Lower lobe of right lung (tissue), 2 donors: ENCODE measurements at places on chromosomes 16 and 17.

- peak; percentile 25 for DNase-seq
Measured at GRCh38 chr16:29698484-29699323, 19.7 kb downstream of the QPRT start.

GRCh38 chr16:82560805-82561325, 65.9 kb upstream of the CDH13 start:
- no peak for DNase-seq

DNA sequence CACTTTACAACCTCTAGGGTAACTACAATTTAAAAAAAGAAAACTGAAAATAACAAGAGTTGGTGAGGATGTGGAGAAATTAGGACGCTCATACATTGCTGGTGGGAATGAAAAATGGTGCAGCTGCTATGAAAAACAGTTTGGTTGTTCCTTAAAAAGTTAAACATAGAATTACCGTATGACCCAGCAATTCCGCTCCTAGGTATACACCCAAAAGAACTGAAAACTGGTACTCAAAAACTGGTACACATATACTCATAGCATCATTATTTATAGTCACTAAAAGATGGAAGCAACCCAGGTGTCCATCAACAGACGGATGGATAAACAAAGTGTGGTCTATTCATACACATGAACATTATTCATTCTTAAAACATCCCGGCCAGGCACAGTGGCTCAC, 42.9 kb upstream of the DNAH17 start:
- DNase-seq: no peak

DNA sequence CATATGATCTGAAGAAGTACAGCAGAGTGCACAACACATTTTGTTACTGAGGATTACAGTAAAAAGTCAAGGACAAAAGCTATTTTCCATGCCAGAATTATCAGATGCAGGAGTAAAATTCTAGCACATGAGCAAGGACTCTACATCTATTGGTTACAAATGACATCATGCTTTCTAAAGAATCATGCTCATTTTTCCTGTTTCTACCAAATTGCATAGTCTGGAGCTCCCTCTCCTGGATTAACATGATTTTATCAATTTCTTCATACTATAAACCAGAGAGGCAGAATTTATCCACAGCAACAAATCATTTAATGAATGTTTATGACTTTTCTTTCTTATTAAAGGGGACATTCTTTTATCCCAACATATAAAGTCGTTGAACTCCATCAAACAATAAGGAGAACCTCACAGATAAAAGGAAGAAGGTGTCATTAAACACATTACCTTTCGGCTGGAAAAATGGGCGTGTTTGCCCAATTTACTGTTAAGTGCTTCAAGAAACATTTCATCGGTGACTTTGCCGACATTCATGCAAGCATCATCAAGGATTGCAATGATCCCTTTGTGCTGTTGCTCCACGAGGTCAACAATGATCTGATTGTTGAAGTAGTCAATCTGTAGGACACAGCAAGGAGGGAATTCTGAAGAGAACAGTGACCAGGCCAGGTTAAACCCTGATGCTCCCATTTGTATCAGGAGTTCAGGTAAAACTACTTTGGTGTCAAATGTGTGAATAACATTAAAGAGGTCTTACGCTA, 121.7 kb downstream of the MYO1D start:
- no peak for DNase-seq

GRCh38 chr17:20702692-20703091, 123.2 kb downstream of the CDRT15L2 start:
- no peak for DNase-seq

GRCh38 chr16:87412371-87412995, 20.3 kb downstream of the MAP1LC3B start:
- no peak for DNase-seq

GRCh38 chr16:53769787-53770186, 65.8 kb downstream of the FTO start:
- no peak for DNase-seq

- DNase-seq: peak; percentile 61
Measured at GRCh38 chr16:67236563-67237395, 9.8 kb downstream of the TMEM208 start.

DNA sequence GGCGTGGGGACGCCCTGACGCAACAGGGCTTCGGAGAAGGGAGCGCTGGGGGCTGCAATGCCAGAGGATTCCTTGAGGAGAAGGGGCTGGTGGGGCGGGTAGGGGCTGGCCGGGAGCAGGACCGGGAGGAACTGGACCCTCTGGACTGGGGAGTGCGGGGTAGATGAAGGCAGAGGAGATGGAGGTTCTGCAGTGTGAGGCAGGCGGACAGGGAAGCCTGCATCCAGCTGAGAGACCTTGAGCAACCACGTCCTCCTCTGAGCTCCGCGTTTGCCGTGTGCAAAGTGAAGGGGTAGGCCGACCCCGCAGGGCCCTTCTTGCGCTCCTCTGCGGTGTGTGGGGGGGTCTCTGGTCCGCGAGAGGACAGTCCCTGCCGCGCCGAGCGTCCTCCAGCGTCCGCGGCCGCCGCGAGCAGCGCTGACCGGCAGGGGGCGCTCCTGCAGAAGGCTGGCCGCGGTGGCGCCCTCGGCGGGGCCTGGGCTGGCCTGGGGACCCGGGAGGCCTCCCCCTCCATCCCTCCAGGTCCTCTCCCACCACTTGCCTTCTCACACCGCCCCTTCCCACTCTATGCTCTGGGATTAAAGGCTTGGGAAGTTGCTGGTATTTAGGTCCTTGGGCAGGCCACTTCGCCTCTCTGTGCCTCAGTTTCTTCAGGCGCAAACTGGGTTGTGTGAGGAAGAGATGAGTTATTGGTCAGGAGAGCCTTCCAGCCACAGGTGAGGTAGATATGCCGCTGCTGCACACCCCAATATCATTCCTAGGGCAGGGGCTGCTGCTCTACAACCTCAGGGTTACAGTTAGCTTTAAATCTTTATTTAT, 9.6 kb upstream of the WNT9B start:
- DNase-seq: peak; percentile 44

GRCh38 chr17:16974569-16975276, 2.8 kb upstream of the TNFRSF13B start:
- DNase-seq: no peak

DNA sequence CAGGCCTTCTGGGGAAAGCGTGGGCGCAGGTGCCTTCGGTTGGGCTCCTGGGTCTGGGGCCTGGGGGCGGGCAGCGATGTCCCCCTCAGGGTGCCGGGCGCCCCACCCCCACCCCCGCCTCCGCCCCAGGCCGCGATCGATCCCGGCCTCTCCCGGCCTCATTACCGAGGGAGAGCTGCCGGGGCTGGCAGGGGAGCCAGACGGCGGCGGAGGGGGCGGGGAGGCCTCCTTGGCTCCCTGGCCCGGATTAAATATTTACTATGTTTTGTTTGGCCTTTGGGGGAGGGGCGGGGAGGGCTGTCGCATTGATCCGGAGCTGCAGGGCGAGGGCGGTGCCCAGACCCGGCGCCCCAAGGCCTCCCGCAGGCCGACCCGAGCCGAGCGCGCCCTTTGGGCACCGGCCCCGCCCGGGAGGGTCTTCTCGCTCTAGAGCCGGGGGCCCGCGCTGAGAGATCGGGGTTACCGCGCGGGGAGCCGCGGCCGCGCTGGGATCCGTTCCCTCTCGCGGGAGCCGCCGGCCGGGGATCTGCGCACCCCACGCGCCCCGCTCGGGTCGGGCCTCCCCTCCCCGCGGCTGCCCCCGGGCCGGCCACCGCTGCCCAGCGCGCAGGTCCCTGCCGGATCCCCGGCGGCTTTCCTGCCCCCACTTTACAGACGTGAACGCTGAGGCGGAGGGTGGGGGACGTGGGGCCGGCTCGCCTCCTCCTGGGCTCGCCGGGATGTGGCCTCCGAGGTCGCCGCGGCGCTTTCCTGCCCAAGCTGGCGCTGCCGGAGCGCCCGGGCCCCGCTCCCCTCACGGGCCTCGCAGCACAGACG, 27.0 kb downstream of the RTN4RL1 start:
- DNase-seq: peak; percentile 70

GRCh38 chr16:89616623-89617022, 3.2 kb downstream of the DPEP1 start:
- no peak for DNase-seq

- DNase-seq: no peak
Measured at GRCh38 chr17:38727736-38728135, 2.4 kb upstream of the CISD3 start.

DNA sequence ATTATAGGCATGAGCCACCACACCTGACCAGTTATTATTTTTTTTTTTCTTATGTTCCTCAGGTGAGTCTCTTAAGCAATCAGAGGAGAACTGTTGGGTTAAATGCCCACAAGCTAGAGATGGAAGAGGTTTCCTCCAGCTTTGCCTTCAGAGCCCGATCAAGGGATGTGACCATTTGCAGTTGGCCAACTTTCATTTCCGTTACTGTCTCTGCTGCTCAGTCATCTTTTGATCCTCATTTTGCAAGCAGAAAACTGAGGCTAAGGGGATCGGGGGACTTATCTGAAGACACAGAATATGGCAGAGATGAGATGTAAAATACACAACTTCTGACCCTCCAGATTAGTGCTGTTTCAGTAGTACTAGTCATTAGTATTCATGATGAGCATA, 188.8 kb downstream of the RAB11FIP4 start:
- DNase-seq: no peak

- peak; percentile 56 for DNase-seq
Measured at GRCh38 chr16:53091466-53092211, 36.8 kb downstream of the CHD9 start.

DNA sequence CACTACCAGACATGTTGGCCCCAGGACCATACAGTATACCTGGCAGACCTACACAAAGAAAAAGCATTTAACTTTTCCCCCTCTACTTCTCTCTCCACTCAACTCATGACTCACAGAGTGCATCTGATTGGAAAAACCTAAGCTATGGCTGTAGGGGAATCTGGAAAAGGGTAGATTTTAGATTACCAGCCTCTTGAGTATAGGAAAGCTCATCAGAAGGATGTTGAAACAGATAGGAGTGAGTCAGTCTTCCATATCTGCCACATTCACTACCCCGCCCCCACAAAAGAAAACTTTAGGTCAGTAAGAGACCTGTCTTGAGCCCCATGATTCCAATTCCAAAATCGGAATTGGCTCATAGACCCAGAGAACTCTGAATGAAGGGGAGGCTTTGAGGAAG, 12.3 kb downstream of the KRT9 start:
- no peak for DNase-seq
